ENCODE measurements at places on chromosomes 6 and 20. TPM values are rescaled to one million over a fixed set of nuclear protein-coding genes. Genes with fewer than 3 reads are reported as not detected.
A peak's percentile ranks its signal among the peaks of the same experiment; 100 is the strongest.

Gene FERMT1
- 0.09 TPM for total RNA-seq

Gene PACSIN1
- not detected for total RNA-seq

Gene SPATS1
- not detected for total RNA-seq

Gene THBS2
- 3.6 TPM for total RNA-seq

- no peak for DNase-seq
Observed at GRCh38 chr20:52118016-52118623, 73.5 kb downstream of the ZFP64 start.

DNA sequence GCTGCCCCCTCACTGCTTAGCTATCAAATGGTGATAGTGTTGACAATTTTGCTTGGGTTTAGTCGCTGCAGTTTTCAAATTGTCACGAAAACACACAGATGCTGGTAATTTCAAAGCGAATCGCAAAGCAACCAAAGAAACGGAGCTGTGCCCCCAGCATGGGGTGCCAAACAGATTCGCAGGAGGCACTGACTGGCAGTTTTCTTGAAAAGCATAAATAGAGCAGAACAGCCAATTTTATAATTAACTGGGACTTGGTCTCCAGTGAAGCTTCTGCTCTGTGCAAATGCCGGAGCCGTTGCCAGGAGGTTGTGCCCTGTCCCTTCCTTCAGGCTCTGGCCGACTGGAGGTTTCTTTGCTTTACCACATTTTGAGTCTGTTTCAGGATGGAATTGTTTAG lies 18.8 kb downstream of the ARHGAP40 start:
- DNase-seq: no peak

DNA sequence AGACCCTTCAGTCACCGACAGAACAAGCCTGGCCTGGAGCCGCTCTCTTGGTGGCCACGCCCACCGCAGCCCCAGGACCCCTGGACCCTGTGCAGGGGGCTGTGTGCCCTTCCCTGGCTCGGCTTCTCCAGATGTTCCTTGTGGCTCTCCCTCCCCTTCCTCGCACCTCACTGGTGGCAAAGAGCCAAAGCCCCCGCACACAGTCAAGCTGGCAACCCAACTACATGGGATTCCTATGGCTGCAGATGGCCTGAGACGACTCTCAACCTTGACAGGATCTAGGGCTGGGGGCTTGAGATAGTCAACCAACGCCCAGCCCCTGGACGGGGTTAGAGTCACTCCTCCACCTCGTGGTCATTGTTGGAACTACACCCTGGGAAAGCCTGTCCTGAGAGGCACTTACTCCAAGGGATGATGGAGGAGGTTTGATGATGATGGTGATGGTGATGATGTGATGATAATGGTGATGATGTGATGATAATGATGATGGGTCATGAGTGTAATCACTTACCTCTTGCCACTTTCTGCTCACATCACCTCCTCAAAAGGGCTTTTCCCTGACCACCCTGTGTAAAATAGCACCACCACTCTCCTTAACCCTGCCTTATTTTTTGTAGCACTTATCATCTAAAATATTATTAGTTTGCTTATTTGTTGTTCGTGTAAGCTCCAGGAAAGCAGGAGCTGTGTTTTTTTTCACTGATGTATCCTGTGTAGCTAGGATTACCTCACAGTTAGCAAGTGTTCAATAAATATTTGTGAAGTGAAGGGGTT lies 278.4 kb downstream of the LRFN2 start:
- DNase-seq: no peak

DNA sequence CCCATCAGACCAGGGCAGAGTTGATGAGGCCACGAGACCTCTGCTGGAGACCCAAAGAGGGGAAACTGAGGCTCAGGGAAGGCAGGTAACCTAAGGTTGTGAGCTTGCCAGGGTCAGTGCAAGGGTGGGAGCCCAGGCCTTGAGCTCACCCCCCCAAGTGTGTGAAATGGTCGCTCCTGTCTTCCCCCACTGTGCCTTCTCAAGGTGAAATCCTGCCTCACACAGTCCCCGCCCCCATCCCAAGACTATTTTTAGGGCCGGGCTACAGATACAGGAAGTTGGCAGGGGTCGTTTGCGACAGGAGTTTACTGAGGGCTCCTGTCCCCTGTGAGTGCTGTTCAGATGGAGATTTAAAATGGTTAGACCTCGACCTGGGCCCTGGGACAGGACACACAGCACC lies 18.7 kb upstream of the GATA5 start:
- DNase-seq: peak; percentile 40

DNA sequence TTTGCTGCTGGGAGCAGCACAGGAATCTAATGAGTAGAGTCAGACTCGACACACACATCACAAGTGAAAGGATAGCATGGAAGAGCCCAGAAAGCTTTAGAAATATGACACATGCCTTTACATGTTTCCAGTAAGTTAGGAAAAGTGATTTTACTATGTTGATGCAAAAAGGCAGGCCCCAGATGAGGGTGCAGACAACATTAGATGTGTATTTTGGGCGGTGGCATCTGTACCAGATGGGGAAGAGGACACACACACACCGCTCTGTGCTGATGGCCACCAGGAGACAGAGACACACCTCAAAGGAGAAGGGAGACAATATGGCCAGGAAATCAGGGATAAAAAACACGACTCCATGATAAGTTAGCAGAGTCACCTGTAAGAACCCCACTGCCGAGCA lies 625 bp downstream of the MAS1L start:
- DNase-seq: no peak
